Activated CD4-positive, CD25-positive, alpha-beta regulatory T cell treated with anti-CD3 and anti-CD28 coated beads, Interleukin-2, amount 50 U/mL, for 16 hours (primary cell): ENCODE measurements at places on chromosomes 11 and 22.

GRCh38 chr11:84671325-84671999 is 955.7 kb downstream of the DLG2 start:
- DNase-seq = no peak

GRCh38 chr11:132746305-132746704 is 786.0 kb downstream of the OPCML start:
- DNase-seq = no peak

- no peak for DNase-seq
Measured at GRCh38 chr22:43796567-43796966, 15.5 kb downstream of the EFCAB6 start.

DNA sequence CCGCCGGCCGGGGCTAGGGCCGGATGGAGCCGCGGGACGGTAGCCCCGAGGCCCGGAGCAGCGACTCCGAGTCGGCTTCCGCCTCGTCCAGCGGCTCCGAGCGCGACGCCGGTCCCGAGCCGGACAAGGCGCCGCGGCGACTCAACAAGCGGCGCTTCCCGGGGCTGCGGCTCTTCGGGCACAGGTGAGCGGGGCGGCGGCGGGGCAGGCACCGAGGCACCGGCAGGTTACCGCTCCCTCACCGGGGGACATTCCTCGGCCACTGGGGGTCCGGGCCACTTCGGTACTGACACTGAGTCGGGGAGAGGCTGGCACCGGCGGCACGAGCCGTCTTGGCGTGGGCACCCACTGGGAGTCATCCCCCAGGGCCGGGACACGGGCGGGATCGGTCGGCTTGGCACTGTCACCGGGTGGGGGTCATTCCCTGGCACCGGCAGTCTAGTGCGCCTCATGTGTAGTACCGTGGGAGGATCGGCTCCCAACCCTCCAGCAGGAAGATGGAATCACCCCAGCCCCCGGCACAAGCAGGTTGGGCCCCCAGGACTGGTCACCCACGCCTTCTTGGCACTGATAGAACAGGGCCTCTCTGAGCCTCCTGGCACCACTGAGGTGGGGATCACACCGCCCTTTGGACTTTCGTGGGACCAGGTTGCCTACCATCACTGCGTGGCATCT is 511 bp downstream of the DGKZ start:
- no peak for DNase-seq

DNA sequence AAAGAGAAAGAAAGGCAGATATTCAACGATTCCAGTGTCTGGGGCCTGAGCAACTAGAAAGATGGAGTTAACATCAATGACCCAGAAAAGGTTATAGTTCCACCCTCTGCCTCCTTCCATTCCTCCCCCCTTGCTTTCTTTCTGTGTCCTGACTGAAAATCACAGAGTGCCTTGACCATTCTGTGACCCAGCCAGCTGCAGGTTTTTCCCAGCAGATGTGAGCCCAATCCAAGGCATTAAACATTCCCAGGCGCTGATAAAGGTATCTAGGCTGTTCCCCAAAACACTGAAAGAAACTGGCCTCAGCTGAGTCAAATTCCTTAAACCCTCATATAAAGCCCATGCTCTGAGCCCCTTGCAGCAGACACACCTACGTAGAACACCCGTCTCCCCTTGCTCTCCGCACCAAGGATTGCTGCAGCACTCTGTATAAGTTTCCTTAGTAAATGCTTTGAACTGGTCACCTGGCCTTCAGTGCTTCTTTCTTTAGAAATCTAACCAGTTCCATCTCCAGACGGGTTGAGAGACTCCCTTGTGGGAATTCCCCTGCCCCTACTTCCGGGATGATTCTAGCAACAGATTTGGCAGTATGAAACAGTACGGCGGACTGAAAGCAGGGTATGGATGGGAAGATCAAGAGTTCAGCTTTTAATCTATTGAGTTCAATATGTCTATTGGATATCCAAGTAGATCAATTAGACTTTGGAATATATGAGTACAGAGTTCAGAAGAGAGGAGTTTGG is 48.8 kb upstream of the ZC3H12C start:
- no peak for DNase-seq

DNA sequence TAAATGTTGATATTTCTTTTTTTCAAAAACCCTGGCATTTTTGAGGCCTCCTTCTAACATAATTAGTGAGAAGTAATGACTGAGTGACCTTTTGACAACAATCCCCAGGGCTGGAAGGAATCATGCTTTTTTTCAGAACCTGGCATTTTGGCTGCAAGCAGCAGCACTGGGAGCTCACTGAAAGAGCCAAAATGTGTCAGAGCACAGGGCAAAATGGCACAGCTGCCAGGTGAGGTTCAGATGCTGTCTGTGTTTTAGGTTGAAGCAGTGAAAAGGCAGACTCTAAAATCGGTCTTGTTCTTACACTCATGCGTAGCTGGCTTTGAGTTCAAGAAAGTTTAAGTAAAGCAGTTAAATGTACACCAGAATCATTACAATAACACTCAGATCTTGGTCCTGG is 1063.8 kb downstream of the DLG2 start:
- DNase-seq = no peak

DNA sequence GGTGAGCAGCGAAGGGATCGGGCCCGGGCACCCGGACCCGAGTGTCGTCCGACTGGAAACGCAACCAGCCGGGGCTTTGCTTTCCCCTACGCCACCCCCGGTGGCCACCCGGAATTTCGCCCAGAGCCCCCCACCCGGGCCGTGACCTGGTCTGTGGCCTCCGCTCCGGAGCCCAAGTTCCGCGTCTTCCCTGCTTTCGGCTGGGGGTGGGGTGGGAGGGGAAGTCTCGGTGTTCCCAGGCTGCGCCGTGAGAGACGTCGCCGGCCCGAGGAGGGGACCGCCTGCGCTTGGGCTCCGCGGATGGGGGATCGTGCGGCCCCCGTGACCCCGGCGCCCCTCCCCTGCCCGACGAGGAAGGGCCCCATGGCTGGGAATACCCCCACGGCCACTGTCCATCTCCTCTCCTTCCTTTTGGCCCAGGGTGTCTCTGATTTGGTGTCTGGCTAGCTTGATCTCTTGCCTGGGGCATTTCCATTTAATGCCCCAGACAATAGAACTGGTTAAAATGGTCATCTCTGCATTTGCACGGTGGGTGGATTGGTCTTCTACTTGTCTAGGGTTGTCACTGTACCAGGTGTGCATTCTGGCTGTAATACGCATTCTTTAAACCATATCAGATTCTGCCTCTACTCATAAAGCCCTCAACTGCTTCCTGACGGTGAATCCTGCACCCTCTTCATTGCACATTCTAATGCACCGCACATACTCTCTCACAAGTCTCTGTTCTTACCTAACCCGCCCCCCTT is 789 bp downstream of the SIK2 start:
- no peak for DNase-seq

DNA sequence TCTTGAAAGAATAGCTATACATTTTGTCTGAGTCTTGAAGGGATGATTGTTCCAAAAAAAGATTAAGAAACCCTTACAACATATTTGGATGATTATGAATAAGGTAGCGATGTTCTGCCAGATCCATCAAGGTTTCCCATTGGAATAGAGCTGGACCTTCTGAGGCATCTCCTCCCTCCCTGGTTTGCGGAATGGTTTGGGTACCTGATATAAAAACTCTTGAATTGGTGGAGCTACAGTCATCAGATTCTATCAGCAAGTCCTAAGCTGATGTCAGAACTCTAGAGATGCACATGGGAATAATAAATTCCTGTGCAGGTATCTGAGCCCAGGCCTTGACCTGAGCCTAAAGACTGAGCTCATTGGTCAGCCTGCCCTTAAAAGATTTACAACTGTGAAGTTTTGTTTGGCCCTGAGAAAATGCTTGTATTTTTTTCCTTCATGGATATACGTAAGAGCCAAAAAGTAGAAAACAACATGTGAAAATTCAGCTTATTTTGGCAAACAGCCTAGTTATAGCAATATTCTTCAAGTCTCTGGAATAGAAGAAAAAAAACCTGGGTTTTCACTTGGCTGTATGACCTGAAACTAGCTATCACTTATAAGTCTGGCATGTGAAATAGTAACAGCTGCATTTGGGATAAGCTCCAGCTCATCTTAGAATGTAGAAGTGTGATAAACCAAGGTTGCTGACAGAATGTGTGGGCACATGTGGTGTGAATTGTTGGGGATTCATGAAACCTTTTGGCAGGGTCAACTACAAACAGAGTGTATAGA is 265.7 kb upstream of the CTSC start:
- DNase-seq = no peak

GRCh38 chr11:70503468-70504221 is 105.3 kb downstream of the CTTN start:
- no peak for DNase-seq

DNA sequence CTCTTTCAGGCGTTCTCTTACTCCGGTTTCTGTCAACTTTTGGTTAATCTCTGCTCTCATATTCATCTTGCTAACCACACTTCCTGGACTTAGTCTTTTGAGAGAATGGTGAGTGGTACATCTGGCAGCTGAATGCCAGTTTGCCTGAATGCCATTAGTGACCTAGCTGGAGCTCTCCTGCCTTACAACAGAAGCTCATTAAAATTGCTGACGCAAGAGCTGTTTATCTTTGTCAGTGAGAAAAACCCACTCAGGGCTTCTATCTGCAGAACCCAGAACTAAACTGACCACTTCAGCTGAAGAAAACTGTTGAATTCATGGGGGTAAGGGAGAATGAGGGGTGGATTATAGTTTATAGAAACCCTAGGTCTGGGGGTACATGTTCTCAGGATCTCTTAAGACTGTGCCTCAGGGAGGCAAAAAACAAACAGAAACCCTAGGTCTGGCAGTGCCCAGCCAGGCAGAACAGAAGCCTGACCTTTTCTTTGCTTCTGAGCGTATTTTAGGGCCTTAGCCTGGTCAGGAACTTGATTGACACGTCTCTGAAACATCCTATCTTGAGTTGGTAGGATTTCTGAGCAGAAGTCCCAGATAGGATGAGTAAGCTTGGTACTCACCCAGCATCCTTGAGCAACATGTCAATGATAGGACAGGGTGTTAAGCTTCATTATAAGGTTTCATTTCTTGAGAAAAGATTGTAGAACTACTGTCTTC is 52.8 kb upstream of the YWHAH start:
- DNase-seq = no peak

GRCh38 chr11:130623670-130624668 is 175.5 kb downstream of the ADAMTS15 start:
- DNase-seq = no peak

GRCh38 chr11:113862435-113862834 is 12.9 kb downstream of the USP28 start:
- no peak for DNase-seq

DNA sequence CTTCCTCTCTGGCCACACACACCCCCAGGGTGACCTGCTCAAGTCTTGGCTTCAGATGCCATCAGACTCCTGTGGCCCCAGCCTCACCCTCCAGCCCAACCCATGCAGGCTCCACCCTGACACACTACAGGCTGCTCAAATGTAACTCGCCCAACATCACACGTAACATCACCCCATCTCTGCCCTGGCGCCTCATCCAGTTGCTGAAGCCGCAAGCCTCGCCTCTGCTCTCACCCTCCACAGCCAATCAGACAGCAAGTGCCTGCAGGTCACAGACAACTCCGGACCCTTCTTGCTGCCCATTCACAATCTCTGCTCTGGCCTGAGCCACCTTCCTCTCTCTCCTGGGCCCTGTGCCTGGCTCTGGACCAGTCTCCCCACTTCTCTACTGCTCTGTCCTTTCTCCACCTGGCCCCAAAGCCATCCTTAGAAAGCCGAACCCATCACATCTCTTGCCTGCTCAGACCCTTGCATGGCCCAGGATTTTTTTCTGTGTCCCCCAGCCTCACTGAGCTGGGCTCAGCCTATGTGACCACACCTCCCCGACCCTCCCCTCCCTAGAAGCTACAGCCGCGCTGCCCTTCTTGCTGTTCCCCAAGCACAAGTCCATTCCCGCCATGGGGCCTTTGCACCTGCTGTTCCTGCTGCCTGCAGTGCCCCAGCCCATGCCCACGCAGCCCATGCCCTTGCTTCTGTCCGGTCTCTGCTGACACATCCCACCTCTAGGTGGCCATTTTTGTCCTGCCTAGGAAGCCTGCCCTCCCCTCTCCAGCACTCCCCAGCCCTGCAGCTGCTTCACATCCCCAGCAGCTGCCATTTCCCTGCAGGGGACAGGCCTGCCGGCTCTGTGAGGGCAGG is 333.9 kb downstream of the CTTN start:
- DNase-seq = no peak

DNA sequence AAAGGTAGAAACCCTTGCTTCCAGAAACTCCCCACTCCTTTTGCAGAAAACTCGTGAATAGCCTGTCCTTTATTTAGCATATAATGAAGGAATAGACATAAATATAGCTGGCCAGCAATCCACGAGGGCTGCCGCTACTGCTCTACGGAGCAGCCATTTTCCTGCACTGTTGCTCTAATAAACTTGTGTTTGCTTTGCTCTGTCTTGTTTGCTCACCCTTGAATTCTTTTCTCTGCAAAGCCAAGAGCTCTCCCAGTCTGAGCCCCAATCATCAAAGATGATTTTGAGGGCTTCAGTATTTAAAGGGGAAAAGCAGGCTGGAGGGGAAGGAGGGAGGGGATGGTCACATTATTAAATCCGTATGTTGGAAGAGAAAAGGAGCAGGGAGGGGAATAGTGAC is 16.6 kb upstream of the CHKA start:
- DNase-seq = no peak

- no peak for DNase-seq
Measured at GRCh38 chr22:37002633-37003032, 16.6 kb downstream of the TST start.

GRCh38 chr11:26835611-26836010 is 113.8 kb upstream of the SLC5A12 start:
- no peak for DNase-seq

DNA sequence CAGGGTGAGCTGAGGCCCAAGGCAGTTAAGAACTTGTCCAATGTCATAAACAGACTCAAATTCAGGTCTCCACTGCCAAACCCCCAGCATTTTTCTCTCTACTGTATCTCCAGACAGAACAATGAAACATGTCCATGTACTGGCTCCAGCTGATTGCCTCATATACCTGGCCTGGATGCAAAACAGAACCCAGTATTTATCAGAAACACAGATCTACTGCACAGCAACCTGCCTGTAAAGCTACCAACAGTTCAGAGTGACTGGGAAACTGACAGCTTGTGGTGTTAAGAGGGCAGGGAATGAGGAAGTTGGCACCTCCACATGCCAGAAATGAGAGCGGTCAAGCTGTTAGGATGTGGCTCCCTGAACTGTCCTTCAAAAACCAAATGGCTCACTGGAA is 41.6 kb downstream of the C11orf71 start:
- no peak for DNase-seq

DNA sequence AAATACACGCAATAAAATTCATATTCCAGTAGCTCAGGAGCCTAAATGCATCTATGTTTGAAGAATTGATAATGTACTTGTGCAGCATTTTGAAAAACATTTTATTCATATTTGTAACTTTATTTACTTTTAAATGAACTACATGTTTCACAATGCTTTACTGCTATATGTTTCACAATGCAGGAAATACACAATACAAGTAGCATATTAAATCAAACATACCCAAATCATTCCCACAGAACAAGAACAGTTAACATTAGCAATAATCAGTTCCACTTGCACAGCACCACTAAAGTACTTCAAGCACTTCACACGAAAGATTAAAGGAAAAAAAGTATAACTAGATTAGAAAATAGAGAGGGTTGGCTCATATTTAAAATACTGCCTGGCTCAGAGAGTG is 343.6 kb upstream of the CCDC90B start:
- no peak for DNase-seq
